ENCODE measurements at places on chromosomes 5 and 9.
A peak's percentile ranks its signal among the peaks of the same experiment; 100 is the strongest.

DNA sequence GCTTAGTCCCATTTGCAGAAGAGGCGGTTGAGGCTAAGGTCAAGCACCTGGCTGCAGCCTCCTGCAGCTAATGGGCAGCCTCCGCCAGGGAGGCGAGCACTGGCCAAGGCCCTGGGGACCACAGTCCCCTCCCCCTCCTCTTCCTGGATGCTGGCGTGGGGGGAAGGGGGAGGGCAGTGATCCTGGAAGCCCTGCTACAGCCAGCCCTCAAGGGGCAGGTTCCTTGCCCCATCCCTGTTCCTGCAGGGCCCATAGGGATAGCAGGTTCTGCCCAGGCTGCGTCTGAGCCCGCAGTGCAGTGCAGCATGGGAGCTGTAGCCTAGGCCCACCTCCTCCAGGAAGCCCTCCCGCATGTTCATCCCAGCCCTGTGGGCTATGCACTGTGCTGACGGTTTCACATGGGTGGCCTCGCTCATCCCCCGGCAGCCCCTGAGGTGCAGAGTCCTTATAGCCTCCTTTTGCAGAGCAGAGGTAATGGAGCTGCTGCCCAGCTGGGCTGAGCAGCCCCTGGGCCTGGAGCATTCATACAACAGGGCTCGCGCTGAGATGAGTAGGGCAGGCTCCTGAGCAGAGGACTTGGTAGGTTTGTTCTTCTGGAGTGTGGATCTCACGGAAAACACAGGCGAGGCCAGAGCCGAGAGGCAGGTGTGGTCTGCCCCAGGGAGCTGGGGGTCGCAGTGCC, 36.0 kb downstream of the KCNT1 start:
- H3K27ac ChIP-seq, result no peak overlapping the region
- no peak for DNase-seq
- no peaks in the 10 kb centered on the region for H3K36me3 ChIP-seq
- no peaks in the 10 kb centered on the region for H3K27me3 ChIP-seq

DNA sequence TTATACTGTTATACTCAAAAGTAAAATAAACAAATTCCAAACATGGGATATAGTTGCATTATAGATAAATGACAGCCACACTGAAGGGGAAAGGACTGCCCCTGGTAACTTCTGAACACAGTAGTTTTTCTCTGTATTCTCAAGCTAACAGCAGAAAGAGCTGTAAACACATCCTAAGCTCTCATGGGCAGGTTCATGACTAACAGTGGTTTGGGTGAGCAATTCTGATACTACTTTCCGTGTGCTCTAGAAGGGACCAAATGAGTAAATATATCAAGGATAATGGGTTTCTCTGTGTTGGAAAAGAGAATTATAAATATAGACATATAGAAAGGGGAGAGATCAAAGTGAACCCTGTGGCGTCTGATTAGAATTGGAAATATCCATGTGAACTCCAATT, 2.2 kb upstream of the LCN6 start:
- no peaks in the 10 kb centered on the region for H3K27me3 ChIP-seq
- H3K4me1 ChIP-seq, result no peaks in the 10 kb centered on the region
- H3K4me3 ChIP-seq, result no peak overlapping the region
- DNase-seq, result no peak
- no peaks in the 10 kb centered on the region for H3K36me3 ChIP-seq

GRCh38 chr5:77590347-77590746, 48.2 kb downstream of the OTP start:
- no peak overlapping the region for H3K27ac ChIP-seq
- peak; percentile 12 for DNase-seq

DNA sequence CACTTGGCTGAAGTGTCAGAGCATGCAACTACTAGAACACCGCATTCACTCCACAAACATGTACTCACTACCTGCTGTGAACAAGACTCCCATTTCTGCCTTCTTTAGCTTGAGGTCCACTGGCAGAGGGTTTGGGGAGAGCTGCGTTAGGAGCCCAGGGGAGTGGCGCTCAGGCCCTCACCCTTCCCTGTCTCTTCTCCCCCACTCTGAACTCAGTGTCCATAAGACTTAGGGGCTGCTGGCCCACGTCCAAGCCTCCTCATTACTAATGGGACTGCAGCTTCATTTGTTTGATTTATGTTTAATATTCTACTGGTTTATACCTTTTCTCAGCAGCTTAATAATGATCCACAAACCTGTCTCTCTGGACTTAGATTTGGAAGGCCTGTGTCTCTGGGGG, 70.9 kb downstream of the HSPA4 start:
- H3K4me1 ChIP-seq, result no peaks in the 10 kb centered on the region
- no peak for DNase-seq
- H3K4me3 ChIP-seq, result no peak overlapping the region
- H3K27ac ChIP-seq, result no peak overlapping the region
- H3K36me3 ChIP-seq, result no peaks in the 10 kb centered on the region
- H3K27me3 ChIP-seq, result no peaks in the 10 kb centered on the region

- H3K27ac ChIP-seq, result no peak overlapping the region
- H3K4me1 ChIP-seq, result peaks cover 42% of the 10 kb centered on the region
- no peak for DNase-seq
- H3K27me3 ChIP-seq, result no peaks in the 10 kb centered on the region
- H3K36me3 ChIP-seq, result peaks cover 87% of the 10 kb centered on the region
These were observed 83.8 kb downstream of the SEMA4D start for GRCh38 chr9:89413963-89414638.

- no peak overlapping the region for H3K4me3 ChIP-seq
- no peak overlapping the region for H3K27ac ChIP-seq
- no peaks in the 10 kb centered on the region for H3K4me1 ChIP-seq
- DNase-seq, result no peak
- no peaks in the 10 kb centered on the region for H3K27me3 ChIP-seq
These were observed 18.6 kb downstream of the ARPC5L start for GRCh38 chr9:124880501-124880900.

GRCh38 chr5:122493091-122494021, 181.3 kb downstream of the SNCAIP start:
- no peak overlapping the region for H3K4me3 ChIP-seq
- no peak overlapping the region for H3K27ac ChIP-seq
- H3K36me3 ChIP-seq, result no peaks in the 10 kb centered on the region
- no peaks in the 10 kb centered on the region for H3K4me1 ChIP-seq

GRCh38 chr5:151223447-151224264, at the start of gene CCDC69:
CCDC69 (minus strand) TSS chr5:151224092; CDS start chr5:151223970, 122 bp downstream.
- DNase-seq, result no peak
- peaks cover 28% of the 10 kb centered on the region for H3K36me3 ChIP-seq
- peak within 1 kb of the TSS; percentile 96 for H3K4me3 ChIP-seq
- peak within 1 kb of the TSS; percentile 92 for H3K27ac ChIP-seq
- H3K4me1 ChIP-seq, result peaks cover 73% of the 10 kb centered on the region

DNA sequence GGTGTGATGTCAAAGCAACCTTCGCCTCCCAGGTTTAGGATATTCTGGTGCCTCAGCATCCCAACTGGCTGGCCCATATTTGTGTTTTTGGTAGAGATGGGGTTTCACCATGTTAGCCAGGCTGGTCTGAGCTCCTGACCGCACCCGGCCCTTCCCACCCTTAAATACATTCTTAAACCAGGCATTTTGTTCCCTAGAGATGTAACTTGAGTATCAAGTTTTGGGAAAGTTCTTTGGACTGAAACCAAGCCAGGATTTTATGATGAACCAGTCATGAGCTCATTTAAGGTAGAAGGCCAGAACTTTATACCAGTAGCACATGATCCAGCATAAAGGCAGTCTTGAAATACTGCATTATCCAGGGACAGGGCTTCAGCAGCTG, 3.5 kb downstream of the RPL7A start:
- peaks cover 43% of the 10 kb centered on the region for H3K4me1 ChIP-seq
- peaks cover 49% of the 10 kb centered on the region for H3K36me3 ChIP-seq
- H3K4me3 ChIP-seq, result no peak overlapping the region
- DNase-seq, result no peak

- H3K4me1 ChIP-seq, result no peaks in the 10 kb centered on the region
- no peaks in the 10 kb centered on the region for H3K27me3 ChIP-seq
- DNase-seq, result no peak
- no peaks in the 10 kb centered on the region for H3K36me3 ChIP-seq
- H3K4me3 ChIP-seq, result no peak overlapping the region
These were observed 2269.7 kb downstream of the MAT2B start for GRCh38 chr5:165775111-165775510.

DNA sequence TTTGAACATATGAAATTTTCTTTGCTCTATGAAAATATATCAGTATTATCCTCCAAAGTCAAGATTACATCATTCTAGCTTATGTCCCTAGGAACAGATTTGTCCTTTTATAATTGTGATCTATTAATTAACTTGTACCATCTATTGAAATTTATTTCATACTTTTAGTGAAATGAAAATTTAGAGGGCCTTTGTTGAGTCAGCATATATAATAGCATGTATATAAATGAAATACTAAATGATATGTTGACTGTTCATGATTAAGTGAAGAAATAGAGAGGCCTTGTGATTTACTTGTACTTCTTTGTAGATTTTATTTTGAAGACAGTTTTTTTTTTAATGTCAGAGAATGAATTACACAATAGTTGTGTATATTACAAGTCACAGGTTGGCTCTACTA, 86.4 kb downstream of the PARP8 start:
- DNase-seq, result no peak
- no peaks in the 10 kb centered on the region for H3K27me3 ChIP-seq
- H3K36me3 ChIP-seq, result peaks cover 15% of the 10 kb centered on the region

DNA sequence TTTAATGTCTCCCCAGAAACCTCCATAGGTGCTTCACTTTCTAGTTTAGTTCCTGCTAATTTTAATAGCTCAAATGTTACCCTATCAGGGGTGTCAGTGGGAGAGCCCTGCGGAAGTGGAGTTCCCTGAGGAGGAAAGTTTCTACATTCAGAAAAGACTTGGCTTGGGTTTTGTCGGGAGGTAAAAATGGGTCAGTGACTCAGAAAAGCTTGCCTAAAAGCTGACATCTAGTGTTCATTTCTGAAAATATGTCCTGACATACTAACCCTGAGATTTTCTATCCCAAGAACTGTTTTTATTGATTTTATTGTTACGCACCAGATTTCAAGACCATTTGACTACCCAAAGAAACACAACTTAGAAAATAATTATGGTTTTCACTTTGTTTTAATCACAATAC, 40.9 kb upstream of the GLDC start:
- H3K4me1 ChIP-seq, result peaks cover 38% of the 10 kb centered on the region
- no peak overlapping the region for H3K4me3 ChIP-seq
- no peaks in the 10 kb centered on the region for H3K27me3 ChIP-seq
- H3K27ac ChIP-seq, result no peak overlapping the region
- DNase-seq, result no peak
- no peaks in the 10 kb centered on the region for H3K36me3 ChIP-seq

GRCh38 chr5:8908055-8908683, 637.7 kb downstream of the SEMA5A start:
- DNase-seq, result no peak
- H3K27ac ChIP-seq, result no peak overlapping the region
- no peaks in the 10 kb centered on the region for H3K36me3 ChIP-seq
- H3K27me3 ChIP-seq, result no peaks in the 10 kb centered on the region

- H3K4me1 ChIP-seq, result no peaks in the 10 kb centered on the region
- H3K27ac ChIP-seq, result no peak overlapping the region
- no peak overlapping the region for H3K4me3 ChIP-seq
- peaks cover 97% of the 10 kb centered on the region for H3K36me3 ChIP-seq
- DNase-seq, result no peak
These were observed 8.5 kb downstream of the EXOSC3 start for GRCh38 chr9:37776328-37776727.

DNA sequence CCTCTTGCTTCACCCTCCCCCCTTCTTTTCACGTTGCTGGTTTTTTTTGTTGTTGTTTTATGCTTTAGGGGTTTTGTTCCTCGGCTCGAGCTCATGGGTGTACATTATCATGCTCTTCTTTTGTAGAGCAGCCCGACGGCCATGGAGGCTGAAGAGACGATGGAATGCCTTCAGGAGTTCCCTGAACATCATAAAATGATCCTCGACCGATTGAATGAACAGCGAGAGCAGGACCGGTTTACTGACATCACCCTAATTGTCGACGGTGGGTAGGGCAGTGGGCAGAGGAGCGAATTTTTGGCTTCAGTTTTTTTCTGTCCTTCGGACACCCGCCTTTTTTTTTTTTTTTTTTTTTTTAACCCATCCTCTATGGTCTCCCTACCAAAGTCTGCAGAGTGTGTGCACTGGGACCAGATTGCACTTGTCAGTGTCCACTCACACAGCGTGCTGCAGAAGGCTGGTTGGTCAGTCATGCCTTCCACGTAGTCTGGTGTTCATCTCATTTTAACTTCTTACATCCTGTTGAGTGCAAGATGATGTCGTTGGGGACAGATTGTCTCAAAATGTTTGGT, 1.3 kb downstream of the ZNF131 start:
- H3K4me3 ChIP-seq, result peak overlapping the region; percentile 76
- H3K36me3 ChIP-seq, result peaks cover 38% of the 10 kb centered on the region
- peak; percentile 38 for DNase-seq
- peak overlapping the region; percentile 95 for H3K27ac ChIP-seq

- no peaks in the 10 kb centered on the region for H3K36me3 ChIP-seq
- H3K27ac ChIP-seq, result no peak overlapping the region
- no peak for DNase-seq
- no peak overlapping the region for H3K4me3 ChIP-seq
These were observed 180.8 kb downstream of the GOLPH3 start for GRCh38 chr5:31993165-31993961.

- H3K4me1 ChIP-seq, result no peaks in the 10 kb centered on the region
- no peaks in the 10 kb centered on the region for H3K36me3 ChIP-seq
- no peak for DNase-seq
These were observed 1110.5 kb upstream of the WWC1 start for GRCh38 chr5:167180906-167181305.

GRCh38 chr9:107932601-107933000, 443.0 kb upstream of the KLF4 start:
- DNase-seq, result no peak
- no peaks in the 10 kb centered on the region for H3K36me3 ChIP-seq
- peaks cover 59% of the 10 kb centered on the region for H3K4me1 ChIP-seq

DNA sequence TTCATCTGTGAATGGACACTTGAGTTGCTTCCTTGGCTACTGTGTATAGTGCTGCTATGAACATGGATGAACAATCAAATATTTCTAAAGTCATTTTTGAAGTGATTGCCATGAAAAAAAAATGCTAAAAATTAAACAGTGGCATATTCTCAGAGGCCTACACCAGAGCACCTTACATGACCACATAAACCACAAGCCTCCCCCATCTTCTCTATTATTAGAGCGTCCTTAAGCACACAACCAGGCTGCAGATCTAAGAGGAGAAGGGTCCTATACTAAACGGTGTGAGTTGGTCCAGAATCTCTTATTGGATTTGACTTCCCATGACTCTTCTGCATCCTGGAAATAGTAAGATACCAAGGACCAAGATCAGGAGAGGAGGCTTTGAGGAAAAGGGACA, 34.3 kb downstream of the PCA3 start:
- H3K36me3 ChIP-seq, result no peaks in the 10 kb centered on the region
- H3K4me3 ChIP-seq, result no peak overlapping the region
- no peak overlapping the region for H3K27ac ChIP-seq
- H3K27me3 ChIP-seq, result no peaks in the 10 kb centered on the region
- no peaks in the 10 kb centered on the region for H3K4me1 ChIP-seq
- no peak for DNase-seq

- H3K27me3 ChIP-seq, result no peaks in the 10 kb centered on the region
- H3K4me1 ChIP-seq, result peaks cover 65% of the 10 kb centered on the region
- no peaks in the 10 kb centered on the region for H3K36me3 ChIP-seq
- H3K4me3 ChIP-seq, result no peak overlapping the region
- no peak for DNase-seq
These were observed 5.7 kb upstream of the CHD1 start for GRCh38 chr5:98934546-98934945.

GRCh38 chr9:112033237-112034215, 136.9 kb downstream of the UGCG start:
- H3K27ac ChIP-seq, result no peak overlapping the region
- peaks cover 9% of the 10 kb centered on the region for H3K4me1 ChIP-seq
- DNase-seq, result no peak
- no peak overlapping the region for H3K4me3 ChIP-seq
- H3K27me3 ChIP-seq, result no peaks in the 10 kb centered on the region
